Cardiac fibroblast (primary cell): ENCODE measurements at places on chromosomes 1 and 21.
A peak's percentile ranks its signal among the peaks of the same experiment; 100 is the strongest.

GRCh38 chr1:107689159-107689558, 275.8 kb downstream of the VAV3 start:
- no peak for DNase-seq

- DNase-seq, result peak; percentile 91
These were observed 2.9 kb downstream of the ARF1 start for GRCh38 chr1:228085287-228085951.

- DNase-seq, result no peak
These were observed 26.3 kb downstream of the PPFIA4 start for GRCh38 chr1:203052601-203053000.

- peak; percentile 49 for DNase-seq
These were observed 6.2 kb downstream of the CSRP1 start for GRCh38 chr1:201500670-201501120.

GRCh38 chr1:41045740-41046139, 24.2 kb upstream of the SLFNL1 start:
- peak; percentile 88 for DNase-seq

DNA sequence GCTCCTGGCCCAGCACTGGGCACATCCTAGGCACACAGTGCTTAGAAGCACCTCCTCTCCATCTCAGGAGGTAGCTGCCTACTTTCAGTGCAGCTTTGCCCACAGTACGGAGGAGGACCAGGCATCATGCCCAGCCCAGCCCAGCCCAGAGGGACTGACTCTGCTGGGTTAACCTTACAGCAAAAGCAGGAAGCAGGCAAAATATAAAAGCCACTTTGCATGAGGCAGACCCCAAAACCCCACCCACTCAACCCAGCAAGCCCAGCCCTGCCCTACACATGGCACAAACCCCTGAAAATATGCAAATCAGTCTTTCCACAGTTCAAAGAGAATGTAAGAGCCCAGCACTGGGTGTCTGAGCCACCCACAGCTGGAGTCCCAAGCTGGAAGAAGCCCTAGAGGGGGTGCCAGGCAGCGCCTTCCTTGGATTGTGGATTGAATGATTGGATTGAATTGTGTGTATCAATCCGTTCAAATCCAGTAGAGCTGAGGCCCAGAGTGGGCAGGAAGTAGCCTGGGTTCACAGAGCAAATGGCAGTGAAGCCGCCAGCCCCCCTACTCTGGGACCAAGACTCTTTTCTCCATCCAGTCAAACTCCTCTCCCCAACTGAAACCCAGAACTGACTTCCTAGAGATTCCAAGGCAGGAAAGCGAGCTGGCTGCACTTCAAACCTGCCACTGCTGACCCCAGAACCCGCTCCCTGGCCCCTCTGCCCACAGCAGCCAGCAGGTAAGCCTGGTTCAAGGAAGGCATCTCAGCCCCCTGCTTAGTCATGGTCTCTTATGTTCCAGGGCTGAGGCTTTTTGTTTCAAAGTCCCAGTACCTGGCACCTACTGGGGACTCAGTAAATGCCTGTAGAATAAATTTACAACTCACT, 117.7 kb downstream of the LACTBL1 start:
- DNase-seq, result no peak

- no peak for DNase-seq
These were observed 126.8 kb downstream of the PEX14 start for GRCh38 chr1:10601342-10602070.

DNA sequence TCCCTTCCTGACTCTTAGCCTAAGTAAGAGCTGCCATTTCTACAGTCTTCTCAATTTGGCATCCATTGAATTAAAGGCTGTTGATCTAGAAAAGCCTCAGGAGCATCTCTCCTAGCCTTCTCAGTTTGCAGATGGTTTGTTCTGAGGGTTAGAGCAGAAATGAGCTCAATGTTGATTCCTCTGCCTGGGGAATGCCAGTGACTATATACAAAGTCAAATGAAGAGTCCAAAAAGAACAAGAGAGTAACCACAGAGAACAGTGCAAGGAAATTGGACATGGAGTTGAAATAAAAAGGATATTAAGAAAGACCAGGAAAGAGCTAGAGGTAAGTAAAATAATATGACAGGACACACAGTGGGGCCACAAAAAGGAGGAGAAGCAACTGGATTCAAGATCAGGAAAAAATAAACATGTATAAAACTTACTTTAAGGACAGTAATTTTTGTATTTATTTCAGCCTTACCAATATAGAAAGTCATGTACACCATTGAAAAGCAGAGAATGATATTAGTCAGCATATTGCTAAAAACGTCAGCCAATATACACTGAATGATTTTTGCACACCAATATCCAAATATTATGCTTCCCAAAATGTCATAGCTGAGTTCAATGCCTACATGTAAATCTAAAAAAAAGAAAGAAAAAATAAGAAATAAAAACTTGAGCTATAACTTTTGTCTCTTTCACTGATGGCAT, 21.3 kb downstream of the SLC9C2 start:
- no peak for DNase-seq
